ENCODE measurements at places on chromosomes 3 and 15.

- DNase-seq = no peak
These were observed 2.5 kb upstream of the GANC start for GRCh38 chr15:42270551-42270950.

DNA sequence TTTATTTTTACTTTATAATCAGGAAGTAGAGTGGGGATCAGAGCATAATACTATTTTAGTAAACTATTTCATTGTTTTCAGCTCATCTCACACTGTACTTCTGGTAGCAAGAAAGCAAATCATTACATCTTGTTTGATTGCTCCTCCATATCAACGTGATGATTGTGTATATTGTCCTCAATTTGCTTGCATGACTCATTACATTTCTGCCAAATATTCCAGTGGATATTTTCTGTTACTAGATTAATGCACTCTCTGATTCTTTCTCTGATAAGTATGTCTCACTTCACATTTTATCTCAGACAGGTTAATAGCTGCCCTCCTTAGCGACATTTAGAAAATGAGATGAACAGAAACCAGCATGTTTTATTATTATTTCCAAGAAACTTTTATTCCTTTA lies 1145.3 kb downstream of the OTOL1 start:
- no peak for DNase-seq

DNA sequence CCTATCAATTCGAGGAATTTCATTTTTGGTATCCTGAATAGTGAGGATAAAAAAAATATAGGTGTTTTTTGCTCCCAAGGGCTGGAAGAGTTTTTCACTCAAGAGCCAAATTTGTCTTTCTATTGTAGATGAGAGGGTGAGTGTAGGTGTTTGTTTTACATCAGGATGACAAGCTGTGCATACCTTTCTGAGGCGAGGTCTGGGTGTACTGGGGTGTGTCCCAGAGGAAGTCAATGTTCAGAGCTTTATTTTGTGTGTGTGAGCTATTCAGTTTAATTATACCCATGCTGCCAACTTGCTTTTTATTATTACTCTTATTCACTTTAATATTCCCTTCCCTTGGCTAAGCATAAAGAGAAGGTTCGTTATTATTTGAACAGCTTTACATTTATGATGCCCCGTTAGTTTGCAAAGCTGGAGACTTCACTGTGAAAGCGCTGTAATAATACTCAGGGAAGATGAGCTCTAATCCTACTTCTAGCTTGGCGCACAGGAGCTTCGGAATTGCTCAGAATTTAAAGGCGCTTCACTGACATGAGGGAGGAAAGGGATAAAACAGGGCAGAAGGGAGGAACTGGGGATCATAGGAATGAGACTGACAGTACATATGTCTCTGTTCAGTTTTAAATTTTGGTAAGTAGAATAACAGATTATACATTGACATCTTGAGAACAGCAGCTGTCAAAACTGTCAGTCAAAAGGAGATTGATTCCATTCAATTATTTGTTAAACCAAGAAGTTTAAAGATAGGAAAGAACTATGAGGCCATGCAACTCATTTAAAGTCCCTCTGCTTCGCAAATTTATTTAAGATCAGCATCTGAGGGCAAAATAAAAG lies 117.7 kb upstream of the TP63 start:
- DNase-seq = no peak

DNA sequence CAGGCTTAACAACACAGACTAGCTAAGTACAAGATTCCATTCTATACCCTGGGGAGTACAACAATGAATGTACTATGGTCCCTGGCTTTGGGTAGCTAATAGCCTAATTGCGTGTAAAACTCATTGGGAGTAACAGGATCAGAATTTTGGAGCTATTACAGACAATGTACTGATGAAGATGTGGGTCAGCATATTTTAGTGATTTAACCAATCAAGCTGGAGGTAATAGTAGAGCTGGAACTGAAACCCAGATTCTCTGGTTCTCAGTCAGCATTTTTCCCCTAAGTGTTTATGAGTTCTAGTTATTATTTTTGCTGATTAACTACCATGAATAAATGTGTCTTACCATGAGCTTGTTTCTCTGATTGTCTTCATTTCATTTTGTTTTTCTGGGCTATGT lies 578.7 kb downstream of the NLGN1 start:
- peak; percentile 29 for DNase-seq

DNA sequence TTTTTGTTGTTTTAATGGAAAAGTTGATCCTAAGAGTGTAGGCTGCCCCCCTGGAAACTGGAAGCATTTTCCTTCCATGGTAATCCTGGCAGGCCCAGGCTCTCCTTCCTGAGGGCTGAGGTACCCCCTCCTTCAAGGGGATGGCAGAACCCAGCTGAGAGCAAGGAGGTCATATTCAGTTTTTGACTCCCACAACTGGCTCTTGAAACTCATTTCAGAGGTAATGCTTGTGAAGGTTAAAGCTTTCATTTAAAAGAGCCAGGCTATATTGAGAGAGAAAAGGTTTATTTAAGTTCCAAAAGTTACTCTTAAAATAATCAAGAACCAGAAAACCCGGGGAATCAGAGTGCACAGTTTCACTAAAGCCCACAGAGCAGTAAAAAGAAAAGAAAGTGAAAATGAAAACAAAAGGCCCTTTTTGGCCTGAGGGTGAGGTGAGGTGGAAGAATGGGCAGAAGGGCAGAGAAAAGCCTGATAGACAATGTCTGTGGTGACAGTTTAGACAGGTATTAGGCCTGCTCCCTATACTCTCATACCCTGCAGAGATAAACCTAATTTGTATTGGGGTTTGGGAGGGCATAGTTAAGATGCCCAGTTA lies 47.0 kb upstream of the RBP1 start:
- no peak for DNase-seq

DNA sequence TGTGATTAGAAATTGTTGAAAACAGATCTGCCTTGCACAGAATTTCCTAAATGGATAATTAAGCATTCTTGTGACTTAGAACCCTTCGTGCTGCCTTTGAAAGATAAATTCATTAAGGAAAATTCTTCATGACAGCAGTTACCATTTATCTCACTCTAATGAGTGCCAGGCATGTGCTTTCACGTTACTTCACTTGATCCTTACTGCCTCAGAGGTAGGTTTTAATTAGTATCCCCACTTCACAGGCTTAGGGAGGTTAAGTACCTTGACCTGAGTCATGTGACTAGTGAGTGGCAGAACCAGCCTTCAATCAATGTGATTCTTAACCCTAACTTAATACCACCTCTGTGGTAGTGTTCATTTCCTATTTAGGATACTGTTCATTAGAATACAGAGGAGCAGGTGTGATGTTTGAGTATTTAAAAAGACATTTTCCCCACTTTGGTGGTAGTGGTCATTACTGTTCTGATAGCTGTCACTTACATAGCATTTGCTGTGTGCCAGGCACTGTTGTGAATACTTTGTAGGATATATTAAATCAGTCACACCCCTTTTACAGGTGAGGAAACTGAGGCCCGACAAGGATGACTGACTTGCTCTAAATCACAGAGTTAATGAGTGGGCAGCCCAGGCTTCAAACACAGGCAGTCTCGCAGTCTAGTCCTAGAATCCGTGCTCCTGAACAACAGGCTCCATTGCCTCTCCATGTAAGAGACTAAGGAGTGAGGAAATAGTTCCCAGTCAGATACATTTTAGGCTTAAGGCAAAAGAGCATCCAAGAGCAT lies 57.9 kb downstream of the RLBP1 start:
- DNase-seq = no peak

- no peak for DNase-seq
These were observed 17.2 kb downstream of the ARRDC4 start for GRCh38 chr15:97977734-97978133.
